Motor neuron (in vitro differentiated cells): ENCODE measurements at places on chromosomes 11 and 22. TPM values are rescaled to one million over a fixed set of nuclear protein-coding genes. Genes with fewer than 3 reads are reported as not detected.

The ALKBH8 gene
- 8.4 and 8.7 TPM in 2 replicates for total RNA-seq

The CARD10 gene
- 5.4 and 7.7 TPM in 2 replicates for total RNA-seq

The JHY gene
- total RNA-seq = 1.7 and 2.4 TPM in 2 replicates

The CHKB gene
- 36.3 and 36.4 TPM in 2 replicates for total RNA-seq

The FOXRED2 gene
- total RNA-seq = 7.8 and 7.9 TPM in 2 replicates

The B4GALNT4 gene
- 8.9 and 9.7 TPM in 2 replicates for total RNA-seq

The RAB36 gene
- total RNA-seq = 3.7 and 6.1 TPM in 2 replicates

The BEST1 gene
- 3.4 and 4.4 TPM in 2 replicates for total RNA-seq

The OR56A5 gene
- total RNA-seq = 0.64 TPM in 1 of 2 replicates, not detected in the other

The DDTL gene
- total RNA-seq = 3.1 and 3.3 TPM in 2 replicates

The XKR3 gene
- 0.24 TPM in 1 of 2 replicates, not detected in the other for total RNA-seq

The PAMR1 gene
- total RNA-seq = 40.5 and 40.7 TPM in 2 replicates

The FOLR3 gene
- total RNA-seq = 0.40 TPM in 1 of 2 replicates, not detected in the other

The SNX19 gene
- 50.0 and 64.5 TPM in 2 replicates for total RNA-seq

The ESAM gene
- 0.38 and 0.46 TPM in 2 replicates for total RNA-seq

The FAM181B gene
- 1.2 TPM in 1 of 2 replicates, not detected in the other for total RNA-seq

The KRTAP5-7 gene
- total RNA-seq = 0.27 and 1.5 TPM in 2 replicates

The FXYD6 gene
- 0.70 TPM in 1 of 2 replicates, not detected in the other for total RNA-seq

The SCUBE2 gene
- 3.5 and 5.2 TPM in 2 replicates for total RNA-seq

The HBG2 gene
- not detected in 2 replicates for total RNA-seq
